Thymus (tissue), 14 donors: ENCODE measurements at places on chromosomes 5 and 9.

GRCh38 chr5:16883176-16883575 lies 52.9 kb downstream of the MYO10 start:
- DNase-seq, result no peak

DNA sequence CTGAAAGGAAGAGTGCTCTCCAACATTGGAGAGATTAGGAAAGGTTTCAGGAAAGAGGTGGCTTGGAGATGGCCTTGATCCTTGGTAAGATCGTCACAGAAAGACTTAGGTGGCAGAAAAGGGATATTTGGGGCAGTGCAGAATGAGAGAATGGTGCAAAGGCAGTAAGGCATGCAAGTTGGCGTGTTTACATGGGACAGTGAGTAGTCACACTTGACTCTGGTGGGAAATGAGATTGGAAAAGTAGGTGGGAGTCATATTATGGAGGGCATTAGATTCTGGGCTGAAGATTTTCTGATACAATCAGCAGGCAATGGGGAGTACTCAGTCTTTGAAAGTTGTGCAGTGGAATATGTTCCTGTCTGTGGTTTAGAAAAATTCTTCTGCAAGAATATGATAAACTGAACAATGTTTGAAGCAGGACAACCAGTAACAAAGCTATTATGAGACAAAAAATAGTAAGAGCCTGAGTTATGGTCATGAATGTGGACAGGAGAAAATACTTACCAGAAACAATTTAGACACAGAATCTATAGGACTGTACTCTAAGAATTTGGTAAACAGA lies 76.2 kb upstream of the ANKRD55 start:
- no peak for DNase-seq

GRCh38 chr5:115713408-115713807 lies 87.6 kb upstream of the TMED7 start:
- DNase-seq, result no peak

- no peak for DNase-seq
Measured at GRCh38 chr9:70498866-70499265, 84.4 kb upstream of the KLF9 start.

DNA sequence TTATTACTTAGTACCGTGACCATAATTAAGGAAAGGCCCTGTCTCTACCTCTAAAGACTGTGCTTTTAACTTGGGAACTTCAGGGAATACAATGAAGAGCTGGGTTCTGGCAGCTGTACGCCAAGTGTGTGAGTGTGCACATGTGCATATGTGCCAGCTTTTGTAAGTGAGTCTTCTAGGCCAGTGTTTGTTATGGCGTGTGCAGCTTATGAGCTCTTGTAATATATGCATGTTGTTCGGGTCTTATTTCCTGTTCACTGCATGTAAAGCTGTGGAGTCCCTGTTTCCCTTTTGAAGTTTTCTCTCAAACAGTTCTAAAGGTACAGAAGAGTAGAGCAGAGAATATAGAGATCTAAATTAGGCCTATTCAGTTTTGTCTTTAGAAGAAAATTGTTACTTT lies 30.5 kb downstream of the TGFBR1 start:
- DNase-seq, result no peak
